Frontal cortex (tissue), 4 donors: ENCODE measurements at places on chromosomes 13 and 19.
A peak's percentile ranks its signal among the peaks of the same experiment; 100 is the strongest.

- DNase-seq, result no peak
These were observed 155.3 kb upstream of the LSM14A start for GRCh38 chr19:34017024-34017423.

- no peak for DNase-seq
These were observed 13.1 kb downstream of the ERFL start for GRCh38 chr19:41915021-41915775.

DNA sequence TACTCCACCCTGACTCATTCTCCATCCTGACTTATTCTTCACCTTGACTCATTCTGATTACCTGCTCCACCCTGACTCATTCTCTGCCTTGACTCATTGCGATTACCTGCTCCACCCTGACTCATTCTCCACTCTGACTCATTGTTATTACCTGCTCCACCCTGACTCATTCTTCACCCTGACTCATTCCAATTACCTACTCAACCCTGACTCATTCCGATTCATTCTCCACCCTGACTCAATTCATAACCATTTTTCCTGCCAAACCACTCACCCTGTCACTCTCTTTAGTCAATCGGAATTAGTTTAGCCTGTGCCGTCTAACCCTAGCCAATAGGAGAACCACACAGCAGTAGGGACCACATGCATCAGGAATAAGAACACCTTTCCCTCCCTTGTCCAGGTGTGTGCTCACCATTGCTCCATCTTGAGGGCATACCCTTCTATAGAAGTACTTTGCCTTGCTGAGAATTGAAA is 1227.4 kb upstream of the PCDH20 start:
- DNase-seq, result no peak

- no peak for DNase-seq
These were observed 118.6 kb downstream of the TBC1D4 start for GRCh38 chr13:75363371-75363770.

- no peak for DNase-seq
These were observed 79.5 kb downstream of the KCNRG start for GRCh38 chr13:50094615-50095293.

DNA sequence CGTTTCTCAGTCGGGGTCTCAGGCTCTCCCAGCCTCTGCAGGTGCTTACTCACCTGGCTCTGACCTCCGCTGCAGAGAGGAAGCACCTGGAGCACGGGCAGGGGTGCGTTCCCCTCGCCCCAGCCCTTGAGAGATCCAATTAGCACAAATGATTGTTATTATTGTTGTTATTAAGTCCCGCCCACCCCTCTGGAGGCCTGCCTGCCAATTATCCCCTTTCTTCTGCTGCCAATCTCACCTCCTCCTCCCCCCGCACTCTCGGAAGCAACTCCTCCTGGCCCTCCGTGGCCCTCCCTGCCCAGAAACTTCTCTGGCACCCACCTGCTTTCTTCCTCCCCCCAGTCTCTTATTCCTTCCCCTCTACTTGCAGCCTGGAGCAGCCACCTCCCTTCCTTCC is 8.8 kb downstream of the ZNF787 start:
- no peak for DNase-seq

DNA sequence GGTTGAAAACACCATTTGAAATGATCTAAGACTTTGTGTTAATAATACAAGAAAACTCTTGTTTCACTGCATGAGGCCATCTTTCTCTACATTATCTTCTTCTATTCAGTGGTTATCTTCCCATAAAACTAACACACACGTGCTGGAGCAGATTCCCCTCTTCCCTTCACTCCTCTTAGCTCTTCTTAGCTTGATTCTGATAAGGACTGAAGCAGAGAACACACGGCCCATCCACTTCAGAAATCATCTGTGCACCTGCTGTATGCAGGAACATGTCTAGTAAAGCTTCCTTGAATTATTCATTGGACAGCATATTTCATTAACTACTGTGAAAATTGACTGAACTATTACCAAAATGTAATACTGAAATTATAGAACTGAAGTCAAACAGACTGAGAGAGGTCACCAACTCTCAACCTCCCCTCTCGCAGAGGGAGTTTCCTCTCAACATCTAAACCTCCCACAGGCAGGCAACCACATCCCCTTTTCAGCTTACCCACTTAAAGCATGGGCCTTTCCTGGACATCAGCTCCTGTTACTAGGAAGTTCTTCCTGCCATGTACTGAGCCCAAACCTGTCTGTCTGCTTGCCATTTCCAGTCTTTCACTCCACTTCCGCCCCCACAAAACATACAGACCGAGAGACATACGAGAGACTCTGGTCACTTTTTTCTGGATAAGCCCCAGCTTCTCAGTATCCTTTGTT is 113.9 kb downstream of the CRYL1 start:
- no peak for DNase-seq

- peak; percentile 61 for DNase-seq
These were observed 15.0 kb upstream of the PGLS start for GRCh38 chr19:17496337-17496997.

- no peak for DNase-seq
These were observed 4.2 kb upstream of the B3GLCT start for GRCh38 chr13:31195616-31196015.

DNA sequence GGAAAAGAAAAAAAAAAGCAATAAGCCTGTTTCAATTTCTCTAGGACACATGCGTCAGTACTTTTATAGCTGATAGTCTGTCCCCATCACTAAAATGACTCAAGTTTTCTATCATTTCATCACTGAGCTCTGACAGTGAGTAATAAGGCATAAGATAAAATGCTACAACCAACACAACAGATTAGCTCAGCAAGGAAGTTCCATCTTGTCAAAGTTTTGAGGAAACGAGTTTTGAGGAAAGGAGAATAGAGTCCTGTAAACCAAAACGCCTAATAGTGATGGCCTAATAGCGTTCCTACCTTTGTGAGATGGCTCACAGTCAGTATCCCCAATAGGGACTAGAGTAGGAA is 145.1 kb downstream of the LACC1 start:
- no peak for DNase-seq

DNA sequence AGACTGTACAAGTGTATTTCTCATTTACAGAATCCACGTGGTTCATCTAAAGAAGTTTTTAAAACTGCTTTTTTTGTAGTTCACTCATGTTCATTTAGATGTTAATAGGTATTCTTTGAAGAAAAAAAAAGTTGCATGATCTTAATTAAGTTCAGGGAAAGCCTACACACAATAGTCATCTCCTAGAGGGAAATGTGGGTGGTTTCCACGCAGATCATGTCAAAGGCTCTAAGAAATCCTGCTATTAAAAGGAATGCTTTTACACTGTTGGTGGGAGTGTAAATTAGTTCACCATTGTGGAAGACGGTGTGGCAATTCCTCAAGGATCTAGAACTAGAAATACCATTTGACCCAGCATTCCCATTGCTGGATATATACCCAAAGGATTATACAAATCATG is 312.3 kb downstream of the GPC5 start:
- DNase-seq, result no peak

DNA sequence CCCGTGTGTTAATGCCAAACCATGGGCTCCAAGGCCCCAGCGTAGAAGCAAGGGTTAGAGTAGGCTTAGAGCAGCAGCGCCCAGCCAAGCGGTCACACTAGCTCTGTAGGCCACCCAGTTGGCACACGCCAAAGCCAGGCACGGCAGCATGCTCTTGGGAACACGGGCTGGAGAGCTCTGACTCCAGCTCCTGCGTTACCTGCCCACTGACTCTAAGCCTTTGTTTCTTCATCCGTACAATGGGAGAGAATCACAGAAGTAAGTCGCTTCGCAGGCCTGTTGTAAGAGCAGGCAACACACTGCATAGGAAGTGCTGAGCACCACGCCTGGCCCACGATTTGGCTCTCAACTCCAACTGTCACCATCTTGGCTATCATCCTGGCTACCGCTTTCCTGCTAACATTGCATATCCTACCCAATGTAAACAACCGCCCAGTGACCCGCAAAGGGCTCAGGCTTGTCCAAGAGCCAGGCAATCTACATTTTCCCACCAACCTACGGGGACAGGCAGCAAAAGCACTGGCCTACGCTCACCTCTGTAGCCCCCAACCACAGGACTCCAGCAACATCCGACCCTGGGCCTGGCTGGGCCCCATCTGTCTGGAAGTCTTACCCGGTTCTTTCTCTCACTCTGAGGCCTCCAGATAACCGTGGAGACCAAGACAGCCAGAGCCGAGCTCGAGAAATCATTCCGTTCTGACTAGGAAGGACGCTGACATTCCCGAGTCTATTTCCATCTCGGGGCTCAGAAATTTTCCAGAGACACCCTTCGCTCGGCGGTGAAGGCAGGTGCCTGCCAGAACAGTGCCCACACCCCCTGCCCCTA is 91.5 kb upstream of the ZNF507 start:
- no peak for DNase-seq

- DNase-seq, result no peak
These were observed 29.0 kb upstream of the C13orf46 start for GRCh38 chr13:114002771-114003321.

DNA sequence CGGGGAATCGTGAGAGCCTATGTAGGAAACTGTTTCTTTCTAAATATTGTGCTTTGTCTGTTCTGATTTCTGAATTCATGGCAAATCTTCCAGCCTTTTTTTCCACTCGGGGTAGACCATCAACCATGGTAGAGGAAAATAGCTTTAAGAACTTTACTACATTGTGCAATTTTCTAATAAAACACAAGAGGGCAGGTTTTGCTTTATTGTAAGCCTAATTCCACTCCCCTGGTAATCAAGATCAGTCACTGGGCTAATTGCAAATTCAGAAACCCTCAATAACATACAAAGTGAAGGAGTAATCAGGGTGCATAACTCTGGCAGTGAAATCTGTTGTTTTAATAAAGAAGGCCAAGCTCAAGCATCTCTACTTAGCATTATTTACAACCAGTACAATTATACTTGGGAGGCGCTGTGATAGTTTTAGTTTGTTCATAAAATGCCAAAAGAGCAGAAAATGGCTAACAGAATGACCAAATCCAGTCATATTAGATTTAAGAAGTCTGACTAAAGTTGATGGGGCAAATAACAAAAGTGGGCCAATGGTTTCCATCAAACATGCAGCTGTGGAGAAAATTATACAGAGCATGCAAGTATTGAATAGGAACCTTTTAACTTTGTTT is 43.8 kb downstream of the DCT start:
- peak; percentile 17 for DNase-seq

GRCh38 chr13:59641817-59642216 is 521.9 kb downstream of the DIAPH3 start:
- DNase-seq, result no peak

DNA sequence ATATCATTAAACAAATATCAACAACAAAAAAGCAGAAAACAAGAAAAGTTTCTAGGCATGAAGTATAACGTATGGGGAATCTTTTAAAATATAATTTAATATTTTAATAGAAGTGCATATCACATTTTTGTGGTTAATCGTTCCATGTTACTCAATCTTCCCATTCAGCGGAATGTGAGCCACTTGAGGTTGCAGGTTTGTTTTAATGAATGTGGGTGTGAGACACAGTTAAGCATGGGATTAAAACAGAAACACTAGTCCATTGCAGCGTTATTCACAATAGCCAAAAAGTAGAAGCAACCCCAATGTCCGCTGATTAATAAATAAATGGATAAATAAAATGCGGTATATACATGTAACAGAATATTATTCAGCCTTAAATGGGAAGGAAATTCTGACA is 146.0 kb downstream of the NDFIP2 start:
- DNase-seq, result no peak

- no peak for DNase-seq
These were observed 303.6 kb upstream of the PRR20A start for GRCh38 chr13:56837161-56837560.

DNA sequence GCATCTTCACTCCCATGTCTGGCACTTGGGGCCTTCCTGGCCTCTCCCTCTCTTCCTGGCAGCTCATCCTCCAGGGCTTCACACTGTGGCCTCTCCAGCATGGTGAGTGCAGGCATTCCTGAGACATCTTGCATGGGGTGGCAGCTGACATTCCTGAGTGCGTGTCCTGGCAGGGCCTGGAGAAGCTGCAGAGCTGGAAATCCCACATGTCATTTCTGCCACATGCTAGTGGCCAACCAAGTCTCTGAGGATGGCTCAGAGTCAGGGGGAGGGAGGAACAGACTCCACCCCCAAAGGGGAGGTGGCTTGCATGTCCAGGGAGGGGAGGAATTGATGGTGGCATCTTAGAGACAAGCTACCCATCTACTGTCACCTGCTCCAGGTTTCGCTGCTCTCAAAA is 41.6 kb upstream of the AMER2 start:
- DNase-seq, result no peak

DNA sequence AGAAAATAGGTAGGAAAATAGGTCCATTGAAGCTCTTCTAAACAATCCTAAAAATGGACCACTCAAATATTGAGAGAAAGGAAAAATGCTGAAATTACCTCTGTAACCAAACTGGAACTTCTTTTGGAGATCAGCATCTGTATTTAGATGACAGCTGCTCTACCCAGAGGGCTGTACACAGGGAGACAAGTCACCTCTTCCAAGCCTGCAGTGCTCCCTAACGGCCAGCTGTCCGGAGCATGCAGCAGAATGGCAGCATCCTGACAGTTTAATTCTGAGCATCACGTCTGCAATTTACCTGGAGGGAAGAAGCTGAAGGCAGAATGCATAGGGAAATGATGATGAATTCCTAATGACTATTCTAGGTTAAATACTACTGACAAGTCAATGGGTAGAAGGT is 62.8 kb upstream of the DIAPH3 start:
- DNase-seq, result no peak

DNA sequence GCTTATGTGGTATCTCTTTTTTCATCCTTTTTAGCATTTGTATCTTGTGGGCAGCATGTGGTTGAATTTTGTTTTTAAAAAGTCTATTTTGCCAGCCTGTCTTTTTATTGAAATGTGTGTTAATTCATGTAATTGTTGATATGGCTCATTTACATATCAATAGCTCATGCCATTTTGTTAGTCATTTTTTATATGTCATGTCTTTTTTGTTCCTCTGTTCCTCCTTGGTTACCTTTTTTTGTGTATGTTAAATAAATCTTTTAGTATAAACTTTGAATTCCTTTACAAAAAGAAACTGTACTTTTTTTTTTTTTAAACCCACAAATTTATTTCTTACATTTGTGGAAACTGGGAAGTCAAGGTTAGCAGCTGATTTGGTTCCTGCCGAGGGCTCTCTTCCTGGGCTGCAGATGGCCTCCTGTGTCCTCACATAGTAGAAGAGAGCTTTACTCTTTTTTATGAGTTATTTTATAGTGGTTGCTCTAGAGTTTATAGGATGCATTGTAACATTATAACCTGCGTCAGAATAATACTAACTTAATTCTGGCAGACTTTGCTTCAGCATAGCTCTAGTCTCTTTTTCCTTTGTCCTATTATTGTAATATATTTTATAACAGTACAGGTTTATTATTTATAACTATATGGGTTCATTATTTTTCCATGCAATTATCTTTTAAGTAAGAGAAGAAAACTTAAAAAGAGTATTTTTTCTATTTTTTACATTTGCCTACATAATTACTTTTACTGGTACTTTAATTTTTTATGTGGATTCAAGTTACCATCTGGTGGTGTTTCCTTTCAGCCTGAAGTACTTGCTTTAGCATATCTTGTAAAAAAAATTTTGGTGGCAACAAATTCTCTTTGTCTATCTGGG is 86.3 kb downstream of the URI1 start:
- no peak for DNase-seq

DNA sequence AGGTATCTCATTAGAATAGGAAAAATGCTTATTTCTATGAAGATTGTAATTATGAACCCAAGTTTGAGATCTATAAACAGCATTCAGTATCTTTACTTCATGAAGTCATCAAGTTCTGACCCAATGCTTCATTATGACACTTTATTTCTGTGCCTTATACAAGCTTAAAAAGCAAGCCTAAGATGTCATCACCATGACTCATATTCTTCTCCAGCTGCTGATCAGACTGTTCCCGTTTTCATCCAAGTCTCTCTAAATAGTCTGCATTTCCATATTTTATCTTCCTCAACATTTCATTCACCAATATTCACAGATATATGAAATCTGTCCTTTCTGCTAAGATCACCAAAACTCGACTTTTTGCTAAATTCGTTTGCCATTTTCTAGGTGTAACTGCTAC is 1247.2 kb upstream of the PRR20A start:
- DNase-seq, result no peak
